ENCODE measurements at places on chromosomes 5 and 9.

DNA sequence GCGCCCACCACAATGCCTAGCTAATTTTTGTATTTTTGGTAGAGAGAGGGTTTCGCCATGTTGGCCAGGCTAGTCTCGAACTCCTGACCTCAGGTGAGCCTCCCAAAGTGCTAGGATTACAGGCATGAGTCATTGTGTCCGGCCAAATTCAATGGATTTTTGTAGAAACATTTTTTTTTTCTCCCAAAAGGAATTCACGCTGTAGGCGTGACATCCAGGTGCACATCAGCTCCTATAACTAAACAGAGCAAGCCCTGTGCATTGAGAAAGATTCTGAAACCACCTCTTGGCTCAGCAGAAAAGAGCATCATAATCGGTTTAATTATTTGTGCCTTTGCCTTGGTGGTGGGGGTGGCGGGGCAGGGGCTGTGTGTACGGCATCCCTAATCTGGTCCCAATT is 32.9 kb upstream of the DAB2IP start:
- no peak for DNase-seq

DNA sequence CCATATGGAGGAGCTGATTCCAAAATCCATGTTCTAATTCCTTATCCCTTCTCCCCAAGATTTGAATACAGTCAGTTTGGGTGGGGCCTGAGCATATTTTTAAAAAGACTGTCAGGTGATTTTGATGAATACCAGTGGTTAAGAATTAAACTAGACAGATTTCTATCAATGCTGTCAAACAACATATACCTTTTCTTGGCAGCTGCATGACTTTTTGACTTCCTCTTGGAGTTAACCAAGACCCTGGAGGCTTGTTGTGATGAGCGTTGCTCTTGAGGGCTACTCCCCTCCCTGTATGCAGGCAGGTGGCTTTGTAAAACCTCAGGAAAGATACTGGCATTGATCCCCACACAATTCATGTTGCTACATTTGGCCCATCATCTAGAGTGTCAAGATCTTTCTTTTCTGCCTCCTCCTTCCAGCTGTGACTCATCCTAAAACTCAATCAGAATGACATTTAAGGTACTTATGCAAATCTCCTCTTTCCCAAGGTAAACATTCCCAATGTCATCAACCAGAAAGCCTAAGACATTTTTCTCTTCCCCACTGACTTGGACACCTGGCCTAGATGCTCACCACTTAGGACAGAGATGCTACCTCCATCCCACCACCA is 61.7 kb downstream of the PPP2R2B start:
- no peak for DNase-seq

GRCh38 chr5:79236970-79237739 is 1.2 kb downstream of the JMY start:
- DNase-seq: peak; percentile 85

GRCh38 chr5:143400541-143401226 is 2.8 kb downstream of the NR3C1 start:
- no peak for DNase-seq

DNA sequence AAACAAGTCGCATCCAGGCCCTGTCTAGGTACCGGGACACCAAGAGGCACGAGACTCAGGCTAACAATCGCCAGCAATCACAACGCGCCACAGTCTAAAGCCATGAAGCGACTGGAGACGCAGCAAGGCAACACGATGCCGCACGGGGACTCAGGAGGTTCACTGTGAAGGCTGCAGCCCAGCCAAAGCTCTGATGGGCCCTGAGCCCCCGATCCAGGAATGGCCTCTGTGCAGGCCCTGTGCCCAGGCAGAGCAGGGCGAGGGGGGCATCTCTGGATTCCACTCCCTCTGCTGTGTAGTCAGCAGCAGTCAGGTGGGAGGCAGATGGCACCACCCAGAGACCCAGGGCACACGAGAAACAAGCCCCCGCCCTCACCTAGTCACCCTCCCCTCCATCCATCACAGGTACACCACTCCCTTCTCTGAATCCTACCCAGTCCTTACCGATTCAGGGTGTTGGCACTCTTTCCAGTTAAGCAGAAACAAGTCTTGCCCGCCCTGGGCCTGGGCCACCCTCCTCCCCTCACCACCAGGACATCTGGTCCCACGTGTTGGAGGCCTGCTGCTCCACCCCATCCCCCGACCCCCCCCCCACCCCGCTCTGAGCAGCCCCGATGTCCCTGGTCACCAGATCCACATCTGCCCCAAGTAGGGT is 1.1 kb downstream of the RALGDS start:
- no peak for DNase-seq

DNA sequence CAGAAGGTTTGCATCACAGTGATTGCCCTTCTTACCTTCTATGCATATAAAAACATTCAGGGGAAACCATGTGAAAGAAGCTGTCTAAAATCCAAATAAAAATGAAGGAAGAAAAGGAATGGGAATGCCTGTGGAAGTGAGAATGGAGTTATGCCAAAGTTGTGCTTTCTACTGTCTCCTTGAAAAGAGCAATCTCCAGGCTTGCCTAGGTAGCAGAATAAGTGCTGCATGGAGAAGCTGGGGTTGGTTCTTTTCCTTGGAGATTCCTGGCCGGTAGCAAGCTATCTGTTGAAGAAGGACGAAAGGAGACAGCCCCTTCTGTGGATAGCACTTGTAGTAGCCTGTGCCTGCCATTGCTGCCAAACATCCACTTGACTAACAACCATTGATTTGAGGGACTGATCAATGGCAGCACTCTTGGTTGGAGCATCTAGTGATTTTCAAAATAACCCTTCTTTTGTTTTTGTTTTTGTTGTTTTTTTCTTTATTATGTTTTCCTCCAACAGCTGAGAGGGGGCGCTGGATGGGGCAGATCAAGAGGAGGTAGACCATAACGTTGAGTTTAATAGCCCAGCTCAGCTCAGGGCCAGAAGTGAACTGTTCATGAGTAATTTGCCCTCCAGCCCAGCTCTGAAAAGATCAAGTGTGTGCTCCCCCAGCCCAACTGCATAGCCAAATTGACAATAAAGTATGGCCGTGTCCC is 1.6 kb downstream of the PLCXD3 start:
- DNase-seq: no peak

- DNase-seq: no peak
Observed at GRCh38 chr9:33293782-33294181, 3.5 kb downstream of the NFX1 start.

DNA sequence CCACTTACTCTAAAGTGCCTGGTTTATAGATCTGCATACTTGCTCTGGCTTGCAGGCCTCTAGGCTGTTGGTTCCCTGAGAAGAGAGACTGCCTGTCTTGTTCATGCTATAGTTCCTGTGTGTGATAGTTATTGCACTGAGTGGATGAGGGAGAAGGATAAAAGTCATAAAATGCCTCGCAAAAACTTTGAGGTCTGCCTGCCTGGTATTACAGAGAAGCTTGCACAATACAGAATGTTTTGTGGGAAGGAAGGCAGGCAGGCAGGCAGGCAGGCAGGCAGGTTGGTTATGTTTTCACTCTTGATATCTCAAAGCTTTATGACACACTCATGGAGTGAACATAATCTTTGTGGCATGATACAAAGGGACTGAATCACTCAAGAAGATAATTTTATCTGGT is 287.1 kb downstream of the SLIT3 start:
- DNase-seq: no peak
